Fibroblast of the conjunctiva (primary cell): ENCODE measurements at places on chromosomes 6 and 20.

- no peak for DNase-seq
These were observed 1366.9 kb upstream of the EYS start for GRCh38 chr6:67073938-67074337.

GRCh38 chr20:19015351-19016139 lies 196.9 kb upstream of the SLC24A3 start:
- no peak for DNase-seq

DNA sequence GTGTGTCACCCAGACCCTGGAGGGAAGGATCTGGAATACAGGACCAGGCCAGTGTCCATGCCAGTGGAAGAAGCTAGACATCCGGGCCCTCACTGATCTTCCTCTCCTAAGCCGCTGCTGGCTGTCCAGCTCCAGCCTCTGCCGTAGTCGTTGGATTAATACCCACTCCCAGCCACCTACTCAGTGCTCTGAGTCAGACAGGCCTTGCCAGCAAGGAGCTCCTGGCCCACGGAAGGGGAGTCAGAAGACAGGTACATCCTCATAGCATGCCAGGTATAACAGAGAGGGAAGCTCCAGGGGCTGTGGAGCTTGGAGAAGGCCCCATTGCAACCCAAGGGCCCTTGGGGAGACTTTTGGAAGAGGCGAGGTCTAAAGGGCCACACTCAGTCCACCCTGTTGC lies 49.0 kb downstream of the STK35 start:
- no peak for DNase-seq

GRCh38 chr6:169452117-169452868 lies 198.6 kb upstream of the THBS2 start:
- peak; percentile 88 for DNase-seq
